ENCODE measurements at places on chromosomes 6 and 20.
A peak's percentile ranks its signal among the peaks of the same experiment; 100 is the strongest.

DNA sequence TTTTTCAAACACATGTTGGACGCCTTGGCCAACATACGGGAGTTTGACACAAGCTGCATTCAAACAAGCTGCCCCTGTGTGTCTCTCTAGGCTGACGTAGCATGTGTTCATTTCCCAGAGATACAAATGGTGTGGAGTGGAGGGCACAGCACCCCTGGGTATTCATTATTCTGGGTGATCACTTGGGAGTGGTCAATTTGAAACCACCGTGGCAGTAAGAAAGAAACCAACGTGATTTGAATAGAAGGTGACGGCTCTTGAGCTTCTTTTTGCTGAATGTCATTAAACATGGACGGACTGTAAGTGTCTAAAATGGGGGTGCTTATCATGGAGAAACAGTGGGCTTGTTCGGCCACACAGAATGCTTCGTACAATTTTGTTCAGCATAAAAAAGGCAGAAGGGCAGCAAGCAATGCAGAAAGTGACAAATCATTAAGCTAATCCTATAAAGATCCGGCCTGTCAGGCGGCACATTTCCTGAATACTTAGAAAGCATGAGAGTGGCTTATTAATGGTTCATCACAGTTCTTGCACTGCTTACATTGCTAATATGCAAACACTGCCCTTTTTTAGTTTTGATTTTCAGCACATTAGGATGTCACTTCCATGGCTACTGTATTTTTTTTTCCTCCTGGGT lies 1261.9 kb upstream of the CITED2 start:
- DNase-seq = no peak

GRCh38 chr6:90429713-90430112 lies 133.1 kb upstream of the BACH2 start:
- DNase-seq = no peak

DNA sequence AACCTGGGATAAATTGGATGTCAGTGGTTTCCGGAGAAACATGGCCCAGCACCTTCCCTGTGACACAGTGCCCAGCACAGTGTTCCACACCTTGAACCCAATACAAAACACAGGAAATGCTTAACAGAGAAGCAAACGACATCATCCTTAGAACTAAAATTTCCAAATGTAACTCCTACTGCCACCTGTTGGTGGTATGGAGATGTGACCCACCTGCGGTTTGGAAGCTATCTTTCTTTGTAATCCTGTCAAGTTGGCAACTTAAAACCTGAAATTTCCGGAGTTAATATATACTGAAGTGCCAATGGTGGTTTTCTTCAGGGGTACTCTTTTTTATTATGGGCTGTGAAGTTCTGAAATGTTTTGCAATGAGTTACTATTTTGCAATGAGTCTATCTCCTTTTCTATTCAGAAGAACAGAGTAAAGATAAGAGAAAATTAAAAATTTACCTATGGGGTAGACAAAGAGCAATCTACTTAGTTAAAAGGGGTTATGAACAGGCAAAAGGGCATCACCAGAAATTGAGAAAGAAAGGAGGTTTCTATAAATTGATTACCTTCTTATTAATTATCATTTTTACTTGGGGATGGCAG lies 658.8 kb downstream of the PTPRT start:
- peak; percentile 31 for DNase-seq

DNA sequence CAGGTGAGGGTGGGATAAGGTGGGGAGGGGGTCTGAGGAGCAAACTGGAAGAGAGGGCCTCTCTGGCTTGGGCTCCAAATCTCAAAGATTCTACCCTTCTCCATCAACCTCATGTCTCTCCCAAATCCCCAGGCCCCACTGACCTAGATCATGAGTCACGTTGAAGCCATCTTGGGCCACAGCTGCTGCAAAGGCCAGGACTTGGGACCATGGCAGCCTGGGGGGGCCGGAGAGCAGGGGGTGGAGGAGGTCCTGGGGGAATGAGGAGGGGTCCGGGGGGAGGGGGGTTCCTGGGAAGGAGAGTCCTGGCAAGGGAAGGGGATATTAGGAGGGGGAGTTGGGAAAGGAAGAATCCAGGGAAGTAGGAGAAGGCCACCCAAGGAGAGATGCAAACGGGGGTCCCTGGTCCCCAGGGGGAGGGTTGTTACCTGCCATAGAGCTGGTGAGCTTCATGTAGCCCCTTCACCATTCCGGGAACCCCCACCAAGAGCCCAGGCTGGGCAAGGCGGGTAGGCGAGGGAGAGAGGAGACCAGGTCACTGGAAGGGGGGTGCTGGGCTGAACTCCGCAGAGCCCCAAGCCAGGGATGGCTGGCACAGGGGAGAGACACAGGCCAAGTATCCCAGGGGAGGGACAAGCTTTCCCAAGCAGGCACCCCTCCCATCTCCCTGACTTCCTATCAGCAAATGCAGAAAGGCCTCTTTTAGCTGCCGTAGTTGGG lies 12.7 kb downstream of the GGT7 start:
- DNase-seq = no peak

Measured in GM23248 (cell line).